Central memory CD8-positive, alpha-beta T cell (primary cell): ENCODE measurements at places on chromosomes 6 and 20.

DNA sequence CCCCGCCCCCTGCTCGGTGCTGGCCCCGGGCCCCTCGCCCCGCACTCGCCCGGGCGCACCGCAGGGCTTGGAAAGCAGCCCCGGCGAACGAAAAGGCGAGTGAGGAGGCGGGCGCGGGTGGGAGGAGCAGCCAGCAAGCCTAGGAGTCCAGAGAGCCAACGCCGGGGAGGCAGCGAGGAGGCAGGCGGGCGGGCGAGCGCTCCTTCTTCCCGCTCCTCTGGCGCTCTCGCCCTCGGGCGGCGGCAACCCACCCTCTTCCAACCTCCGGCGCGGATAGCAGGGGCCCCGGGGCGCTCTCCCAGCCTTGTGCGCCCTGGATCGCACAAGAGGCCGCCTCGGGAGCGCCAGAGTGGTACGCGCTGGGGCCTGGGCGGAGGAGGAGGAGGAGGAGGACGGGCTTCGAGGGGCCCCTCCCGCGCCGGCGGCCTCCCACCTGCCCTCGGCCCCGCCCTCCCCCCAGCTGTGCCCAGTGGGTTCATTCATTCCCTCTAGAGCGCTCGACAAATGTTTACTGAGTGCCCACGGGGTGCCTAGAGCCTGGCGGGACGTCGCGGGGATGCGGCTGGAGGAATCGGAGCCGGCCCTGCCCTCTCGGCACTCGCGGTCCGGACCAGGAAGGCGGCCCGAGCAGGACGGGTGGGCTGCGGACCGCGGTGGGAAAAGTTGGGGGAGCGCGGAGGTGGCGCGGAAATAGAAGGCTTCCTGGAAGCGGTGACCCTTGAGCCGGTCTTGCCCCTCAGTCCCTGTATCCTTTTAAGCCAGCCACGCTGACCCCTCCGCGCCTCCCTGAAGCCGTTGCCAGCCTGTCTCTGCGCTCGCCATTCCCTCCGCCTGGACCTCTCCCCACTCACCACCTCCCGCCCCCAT is at the start of gene BMP7:
Gene BMP7 (minus strand): TSS at position 351 of the 867 bp plus-strand sequence. CDS start 519 bp downstream, outside the sequence.
- no peak for DNase-seq
- peaks cover 85% of the 10 kb centered on the region for H3K27me3 ChIP-seq
- H3K36me3 ChIP-seq, result no peaks in the 10 kb centered on the region

GRCh38 chr6:29251736-29252135 is 49.8 kb upstream of the OR14J1 start:
- H3K4me3 ChIP-seq, result no peak overlapping the region
- H3K36me3 ChIP-seq, result no peaks in the 10 kb centered on the region
- no peak for DNase-seq
- no peaks in the 10 kb centered on the region for H3K4me1 ChIP-seq

GRCh38 chr6:17280552-17281090 is 540 bp upstream of the RBM24 start:
- H3K27ac ChIP-seq, result no peak overlapping the region
- peaks cover 3% of the 10 kb centered on the region for H3K36me3 ChIP-seq
- peaks cover 78% of the 10 kb centered on the region for H3K27me3 ChIP-seq
- peak overlapping the region; percentile 63 for H3K4me3 ChIP-seq
- no peak for DNase-seq
- peaks cover 9% of the 10 kb centered on the region for H3K4me1 ChIP-seq

- no peak overlapping the region for H3K27ac ChIP-seq
- peaks cover 34% of the 10 kb centered on the region for H3K27me3 ChIP-seq
- no peak overlapping the region for H3K4me3 ChIP-seq
- peak; percentile 50 for DNase-seq
- no peaks in the 10 kb centered on the region for H3K4me1 ChIP-seq
- H3K36me3 ChIP-seq, result peaks cover 1% of the 10 kb centered on the region
Measured at GRCh38 chr6:137571854-137572253, 77.7 kb upstream of the OLIG3 start.

DNA sequence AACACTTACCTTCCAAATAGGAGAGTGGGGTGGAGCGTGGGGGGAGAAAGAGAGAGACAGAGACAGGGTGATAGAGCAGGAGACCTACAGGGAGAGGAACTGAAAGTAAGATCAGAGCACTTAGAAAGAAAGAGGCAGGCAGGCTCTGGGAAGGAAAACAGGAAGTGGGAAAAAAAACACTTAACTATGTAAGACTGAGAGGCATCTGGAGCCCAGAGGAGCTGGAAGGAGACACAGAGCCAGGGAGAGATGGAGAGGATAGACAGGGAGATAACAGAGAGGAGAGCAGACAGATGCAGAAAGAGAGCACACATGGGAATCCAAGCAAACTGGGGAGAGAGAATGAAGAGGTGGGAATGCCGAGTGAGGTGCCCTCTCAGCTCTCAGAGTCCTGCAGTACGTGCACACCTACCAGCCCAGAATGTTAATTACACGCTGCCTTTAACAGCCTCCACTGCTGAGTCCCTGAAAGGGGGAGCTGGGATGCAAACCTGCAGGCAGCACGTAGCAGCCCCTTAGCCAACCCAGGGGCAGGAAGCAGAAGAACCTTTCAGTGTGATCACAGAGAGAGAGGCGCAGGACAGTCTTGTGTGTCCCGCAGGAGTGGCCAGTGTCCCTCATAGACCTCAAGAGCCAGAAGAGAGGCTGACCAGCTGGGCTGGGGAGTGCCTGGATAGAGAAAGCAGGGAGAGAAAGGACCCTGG is 132.7 kb upstream of the LRFN2 start:
- H3K4me3 ChIP-seq, result no peak overlapping the region
- H3K27ac ChIP-seq, result peak overlapping the region; percentile 7
- DNase-seq, result no peak
- no peaks in the 10 kb centered on the region for H3K27me3 ChIP-seq

- H3K27me3 ChIP-seq, result no peaks in the 10 kb centered on the region
- no peaks in the 10 kb centered on the region for H3K36me3 ChIP-seq
- no peak overlapping the region for H3K27ac ChIP-seq
Measured at GRCh38 chr6:77548190-77548589, 84.9 kb upstream of the HTR1B start.

DNA sequence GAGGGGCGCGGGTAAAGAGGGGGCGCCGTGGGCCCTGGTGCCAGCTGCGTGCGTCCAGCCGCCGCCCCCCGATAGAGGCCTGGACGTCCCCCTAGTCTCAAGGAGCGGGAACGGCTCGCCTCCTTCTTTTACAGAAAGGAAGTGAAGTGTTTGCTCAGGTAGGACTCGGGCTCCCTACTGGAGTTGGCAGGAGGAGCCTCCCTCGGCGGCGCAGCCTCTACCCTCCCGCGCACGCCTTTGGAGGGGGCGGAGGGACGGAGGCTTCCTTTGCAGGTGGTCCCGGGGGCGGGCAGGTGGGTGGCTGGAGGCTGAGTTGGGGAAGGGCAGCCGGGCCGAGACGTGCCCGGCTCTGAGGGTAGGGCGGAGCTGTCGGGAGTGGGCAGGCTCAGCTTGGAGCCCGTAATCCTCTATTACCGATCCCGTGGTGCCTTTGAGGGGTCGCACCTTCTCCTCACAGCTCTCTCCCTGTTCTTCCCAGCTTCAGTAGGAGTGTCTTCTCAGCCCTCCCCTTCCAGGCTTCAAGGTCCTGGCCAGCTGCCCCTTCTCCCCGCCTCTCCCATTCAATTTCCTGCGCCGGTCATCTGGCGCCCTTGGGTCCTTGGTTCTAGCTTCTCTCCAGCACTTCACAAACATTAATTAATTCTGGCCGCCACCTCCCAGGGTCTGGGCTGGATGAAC is 728 bp downstream of the ITPR3 start:
- DNase-seq, result no peak
- no peaks in the 10 kb centered on the region for H3K27me3 ChIP-seq
- H3K4me3 ChIP-seq, result peak overlapping the region; percentile 87
- H3K4me1 ChIP-seq, result peaks cover 67% of the 10 kb centered on the region
- H3K36me3 ChIP-seq, result peaks cover 11% of the 10 kb centered on the region

GRCh38 chr6:130034378-130035146 is 16.2 kb downstream of the L3MBTL3 start:
- H3K4me3 ChIP-seq, result peak overlapping the region; percentile 75
- H3K27me3 ChIP-seq, result no peaks in the 10 kb centered on the region
- H3K4me1 ChIP-seq, result peaks cover 41% of the 10 kb centered on the region
- no peak for DNase-seq
- peaks cover 7% of the 10 kb centered on the region for H3K36me3 ChIP-seq
- H3K27ac ChIP-seq, result peak overlapping the region; percentile 86

DNA sequence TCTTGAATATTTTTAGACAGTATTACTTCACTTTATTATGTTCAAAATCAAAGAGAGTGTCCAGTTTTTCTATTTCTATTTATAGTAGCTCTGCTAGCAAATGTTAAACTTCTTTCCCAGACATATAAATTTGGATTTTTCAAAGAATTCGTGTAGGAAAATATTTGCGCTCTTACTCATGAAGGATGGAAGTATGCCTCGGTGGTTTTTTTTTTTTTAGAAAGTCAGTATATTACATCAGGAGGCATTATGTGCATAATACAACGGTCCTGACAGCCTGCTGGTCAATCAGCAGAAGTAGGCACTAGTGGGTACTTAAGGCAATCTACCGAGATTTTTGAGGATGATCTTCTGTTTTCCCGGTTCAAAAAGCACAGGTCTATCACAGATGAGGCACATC is 249.3 kb downstream of the TBX18 start:
- no peak for DNase-seq
- no peak overlapping the region for H3K27ac ChIP-seq
- no peaks in the 10 kb centered on the region for H3K27me3 ChIP-seq
- H3K4me3 ChIP-seq, result no peak overlapping the region
- H3K4me1 ChIP-seq, result no peaks in the 10 kb centered on the region

DNA sequence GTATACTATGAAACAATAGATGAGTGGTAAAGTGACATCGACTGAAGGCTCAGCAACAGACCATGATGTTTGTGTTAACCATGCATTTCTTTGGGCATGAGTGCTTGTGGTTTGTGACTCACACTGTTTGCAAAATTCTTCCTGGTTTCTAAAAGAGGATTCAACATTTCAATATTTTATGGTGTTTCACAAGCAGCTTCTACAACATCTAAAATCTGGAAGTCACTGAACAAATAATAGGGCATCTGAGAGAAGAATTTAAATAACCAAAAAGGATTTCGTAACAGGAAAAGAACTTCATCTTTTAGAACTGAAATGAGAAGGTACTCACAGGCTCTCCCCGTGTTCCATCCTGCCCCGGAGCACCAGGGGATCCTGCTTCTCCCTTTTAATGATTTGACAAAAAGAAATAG is 146.2 kb downstream of the COL21A1 start:
- no peaks in the 10 kb centered on the region for H3K36me3 ChIP-seq
- DNase-seq, result no peak
- no peaks in the 10 kb centered on the region for H3K27me3 ChIP-seq
- no peak overlapping the region for H3K4me3 ChIP-seq
- H3K4me1 ChIP-seq, result no peaks in the 10 kb centered on the region
- no peak overlapping the region for H3K27ac ChIP-seq

GRCh38 chr20:8215361-8215781 is 83.3 kb downstream of the PLCB1 start:
- H3K4me1 ChIP-seq, result peaks cover 44% of the 10 kb centered on the region
- no peak for DNase-seq
- no peak overlapping the region for H3K4me3 ChIP-seq
- H3K27me3 ChIP-seq, result no peaks in the 10 kb centered on the region
- peaks cover 5% of the 10 kb centered on the region for H3K36me3 ChIP-seq

DNA sequence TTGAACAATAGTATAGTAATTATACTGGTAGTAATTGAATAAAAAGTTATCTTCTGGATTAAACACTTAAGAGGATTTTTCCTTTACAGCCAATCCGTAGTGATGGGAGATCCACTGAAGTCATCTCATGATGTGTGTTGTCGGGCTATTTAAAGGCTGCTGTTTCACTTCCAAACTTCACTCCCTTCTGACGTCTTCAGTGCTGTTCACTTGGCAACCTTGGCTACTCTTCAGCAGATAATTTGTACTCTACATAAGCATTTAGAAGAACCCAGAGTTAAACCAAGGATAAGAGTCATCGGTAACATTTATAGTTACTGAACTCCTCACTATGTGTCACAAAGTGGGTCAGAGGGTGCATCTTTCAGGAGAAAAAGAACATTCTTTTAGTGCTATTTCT is 179.1 kb upstream of the EYA4 start:
- no peak overlapping the region for H3K4me3 ChIP-seq
- DNase-seq, result no peak
- H3K27me3 ChIP-seq, result no peaks in the 10 kb centered on the region
- H3K27ac ChIP-seq, result no peak overlapping the region

GRCh38 chr20:1754749-1755148 is 97.2 kb upstream of the SIRPG start:
- H3K27ac ChIP-seq, result no peak overlapping the region
- no peak for DNase-seq
- no peak overlapping the region for H3K4me3 ChIP-seq
- peaks cover 6% of the 10 kb centered on the region for H3K27me3 ChIP-seq

GRCh38 chr6:152700427-152700826 is 2.7 kb downstream of the MYCT1 start:
- no peaks in the 10 kb centered on the region for H3K4me1 ChIP-seq
- H3K27ac ChIP-seq, result no peak overlapping the region
- H3K4me3 ChIP-seq, result no peak overlapping the region
- H3K27me3 ChIP-seq, result peaks cover 66% of the 10 kb centered on the region

DNA sequence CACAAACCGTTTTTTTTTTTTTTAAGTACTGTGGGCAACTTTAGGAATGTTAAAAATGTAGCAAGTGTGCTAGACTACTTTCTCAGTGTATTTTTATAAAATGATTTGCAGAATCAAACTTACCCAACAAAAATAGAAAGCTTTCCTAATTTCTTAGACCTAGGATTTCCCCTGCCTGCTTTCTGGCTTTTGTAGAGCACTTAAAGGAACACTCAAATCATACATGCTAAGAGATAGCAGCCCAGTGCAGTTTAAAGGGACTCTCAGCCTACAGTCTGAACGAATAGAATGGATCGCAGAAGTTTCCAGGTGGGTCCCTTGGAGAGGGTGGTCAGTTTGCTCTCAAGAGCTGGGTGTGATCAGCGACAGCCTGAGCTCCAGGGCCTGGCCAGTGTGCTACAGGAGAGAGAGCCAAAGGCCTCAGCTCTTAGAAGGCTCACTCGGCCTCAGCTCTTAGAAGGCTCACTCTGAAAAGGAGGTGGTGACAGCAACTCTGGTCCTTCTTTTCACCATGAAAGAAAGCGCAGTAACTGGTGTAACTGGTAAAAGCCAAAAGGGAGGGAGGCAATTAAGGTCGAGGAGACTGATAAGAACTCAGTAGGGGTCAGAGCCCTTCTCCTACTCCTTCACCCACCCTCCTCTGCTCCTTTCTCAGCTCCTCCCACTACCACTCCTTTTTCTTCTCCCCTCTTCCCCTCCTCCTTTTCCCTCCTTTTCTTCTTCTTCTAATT is 142.4 kb downstream of the ZFP64 start:
- no peak overlapping the region for H3K4me3 ChIP-seq
- peaks cover 19% of the 10 kb centered on the region for H3K4me1 ChIP-seq
- no peak overlapping the region for H3K27ac ChIP-seq
- no peak for DNase-seq

DNA sequence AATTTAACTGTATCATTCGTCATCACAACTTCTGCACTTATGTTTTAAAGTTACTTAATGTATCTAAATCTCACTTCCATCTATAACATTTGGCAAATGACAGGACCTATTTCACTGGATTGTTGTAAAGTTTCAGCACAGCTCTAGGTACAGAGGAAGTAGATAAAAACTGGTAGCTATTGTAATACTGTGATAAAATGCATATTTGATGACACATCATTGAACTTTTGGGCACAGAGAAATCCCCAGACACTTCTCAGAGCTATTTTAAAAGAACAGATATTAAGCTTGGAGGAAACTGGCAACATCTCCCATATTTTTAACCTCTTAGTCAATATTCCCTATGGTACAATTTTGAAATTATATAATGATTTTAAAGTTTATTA is 138.7 kb downstream of the RFPL4B start:
- H3K4me3 ChIP-seq, result no peak overlapping the region
- H3K27ac ChIP-seq, result no peak overlapping the region
- H3K4me1 ChIP-seq, result no peaks in the 10 kb centered on the region
- H3K27me3 ChIP-seq, result no peaks in the 10 kb centered on the region

GRCh38 chr20:22403632-22404361 is 180.6 kb downstream of the FOXA2 start:
- no peak overlapping the region for H3K4me3 ChIP-seq
- H3K36me3 ChIP-seq, result no peaks in the 10 kb centered on the region
- no peak for DNase-seq
- no peaks in the 10 kb centered on the region for H3K4me1 ChIP-seq
- no peaks in the 10 kb centered on the region for H3K27me3 ChIP-seq
- no peak overlapping the region for H3K27ac ChIP-seq
